NCI-H2171 treated with DMSO at 0.1 percent for 48 hours (cell line): ENCODE measurements at places on chromosomes 5 and 9.

- no peak for DNase-seq
These were observed 217.7 kb upstream of the TBCA start for GRCh38 chr5:77993855-77994318.

DNA sequence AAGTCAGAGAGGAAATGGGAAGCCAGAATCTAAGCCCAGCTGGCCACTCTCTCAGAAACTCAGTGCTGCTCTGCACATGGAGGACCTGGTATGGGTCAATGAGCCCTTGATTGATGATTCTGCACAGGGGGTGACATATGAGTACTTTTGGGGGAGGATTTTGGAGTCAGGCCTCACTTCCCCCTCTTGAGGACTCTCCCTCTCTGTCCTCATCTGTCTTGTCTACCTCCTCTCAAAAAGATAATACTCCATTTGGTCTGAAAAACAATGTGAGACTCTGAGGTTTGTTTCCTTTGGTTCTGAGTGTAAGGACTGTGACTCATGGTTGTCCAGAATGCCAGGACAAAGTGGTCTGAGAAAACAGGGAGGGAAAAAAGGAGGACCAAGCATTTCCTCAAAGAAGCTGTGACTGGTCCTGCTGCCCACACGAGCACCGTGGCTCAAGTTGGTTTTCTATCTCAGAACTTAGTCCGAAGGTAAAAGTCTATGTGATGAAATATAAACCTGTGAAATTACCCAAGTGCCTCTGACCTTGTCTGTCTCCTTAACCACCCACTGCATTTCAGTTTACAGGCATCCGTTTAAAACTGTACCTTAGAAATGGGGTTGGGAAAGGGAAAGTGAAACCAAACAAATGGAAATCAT lies 11.1 kb downstream of the TTC39B start:
- no peak for DNase-seq

- DNase-seq = no peak
These were observed 315.7 kb downstream of the MCTP1 start for GRCh38 chr5:94969174-94969573.

GRCh38 chr5:137695651-137696428 lies 40.0 kb downstream of the KLHL3 start:
- DNase-seq = no peak
